ENCODE measurements at places on chromosomes 11 and 22.
A peak's percentile ranks its signal among the peaks of the same experiment; 100 is the strongest.

- DNase-seq, result no peak
These were observed 1505.2 kb downstream of the TBC1D22A start for GRCh38 chr22:48267681-48268080.

DNA sequence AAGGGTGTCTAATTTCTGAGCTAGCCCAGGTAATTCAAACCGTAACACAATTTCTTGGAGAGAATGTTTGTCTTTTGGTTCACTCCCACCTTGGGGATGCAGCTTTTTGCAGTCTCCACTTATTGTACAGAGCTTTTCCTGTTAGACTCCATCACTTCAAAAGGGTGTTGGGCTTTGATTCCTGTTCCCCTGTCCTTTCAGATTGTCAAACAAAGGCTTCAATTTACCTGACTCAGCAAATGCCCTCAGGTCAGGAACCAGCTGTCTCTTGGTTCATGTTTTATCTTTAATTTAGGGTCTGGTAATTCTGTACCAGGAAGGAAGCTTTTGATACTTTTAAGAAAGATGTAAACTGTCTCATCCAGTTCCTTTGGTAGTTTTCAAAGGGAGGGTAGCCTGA lies 880.6 kb downstream of the NTM start:
- no peak for DNase-seq

DNA sequence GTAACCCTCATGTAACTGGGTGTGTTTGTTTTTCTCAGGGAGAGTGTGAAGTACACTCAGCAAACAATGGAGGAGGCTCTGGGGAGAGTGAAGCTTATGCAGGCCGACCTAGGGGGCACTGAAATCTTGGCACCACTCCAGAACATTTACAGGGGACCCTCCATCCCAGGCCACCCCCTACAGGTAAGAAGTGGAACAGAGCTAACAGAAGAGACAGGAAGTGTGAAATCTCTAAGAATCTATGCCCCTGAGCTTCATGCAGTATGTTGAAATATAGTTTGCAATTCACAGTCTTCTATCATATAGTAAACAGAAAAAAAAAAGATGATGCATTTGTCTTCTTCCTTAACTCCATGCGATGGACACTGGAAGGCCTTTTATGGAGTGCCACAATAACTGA lies 8.4 kb downstream of the VWA5A start:
- no peak for DNase-seq

DNA sequence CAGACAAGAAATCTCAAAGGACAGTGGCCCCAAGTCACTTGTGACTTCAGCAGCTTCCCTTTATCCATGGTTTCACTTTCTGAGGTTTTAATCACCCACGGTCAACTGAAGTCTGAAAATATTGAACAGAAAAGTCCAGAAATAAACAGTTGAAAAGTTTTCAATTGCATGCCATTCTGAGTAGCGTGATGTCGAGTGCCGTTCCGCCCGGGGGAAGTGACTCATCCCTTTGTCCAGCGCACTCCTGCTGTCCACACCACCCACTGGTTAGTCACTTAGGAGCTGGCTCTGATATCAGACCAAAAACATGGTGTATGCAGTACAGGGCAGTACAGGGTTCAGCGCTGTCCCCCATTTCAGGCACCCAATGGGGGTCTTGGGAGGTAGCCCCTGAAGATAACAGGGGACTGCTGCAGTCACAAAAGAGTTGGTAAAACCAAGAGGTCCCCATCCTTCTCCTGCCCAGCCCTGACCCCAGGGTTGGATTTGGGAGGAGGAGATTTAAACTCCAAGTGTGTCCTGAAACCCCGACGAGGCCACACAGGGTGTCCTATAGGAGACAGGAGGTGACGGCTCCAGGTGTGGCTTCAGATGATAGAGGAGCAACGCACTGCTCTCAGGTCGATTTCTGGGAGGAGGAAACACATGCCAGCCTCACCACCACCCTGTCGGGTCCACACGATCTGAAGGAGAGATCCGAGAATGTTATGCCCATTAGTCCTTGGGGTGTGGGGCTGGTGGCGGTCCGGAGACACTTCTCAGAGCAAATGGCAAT lies 390.1 kb downstream of the CTTN start:
- peak; percentile 84 for DNase-seq

- no peak for DNase-seq
These were observed 34.0 kb downstream of the UQCR10 start for GRCh38 chr22:29801153-29801552.

- no peak for DNase-seq
These were observed 409.4 kb upstream of the B3GAT1 start for GRCh38 chr11:134821422-134821821.

DNA sequence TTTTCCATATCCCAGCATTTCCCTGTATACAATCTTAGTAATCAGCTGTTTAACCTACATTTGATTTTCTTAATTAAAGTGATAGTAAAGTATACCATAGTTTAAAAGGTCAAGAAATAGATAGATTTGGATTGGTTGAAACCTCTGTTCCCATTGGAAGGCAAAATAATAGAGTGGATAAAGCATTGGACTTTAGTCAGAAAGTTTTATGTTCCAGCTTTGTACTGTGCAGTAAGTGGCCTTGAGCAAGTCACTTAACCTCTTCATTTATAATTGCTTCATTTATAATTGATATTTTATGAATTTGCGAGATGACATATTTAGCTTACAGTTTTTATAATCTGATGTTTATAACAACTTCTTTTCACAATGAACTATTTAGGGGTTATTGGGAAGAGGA lies 3.6 kb downstream of the ZFP91 start:
- no peak for DNase-seq

DNA sequence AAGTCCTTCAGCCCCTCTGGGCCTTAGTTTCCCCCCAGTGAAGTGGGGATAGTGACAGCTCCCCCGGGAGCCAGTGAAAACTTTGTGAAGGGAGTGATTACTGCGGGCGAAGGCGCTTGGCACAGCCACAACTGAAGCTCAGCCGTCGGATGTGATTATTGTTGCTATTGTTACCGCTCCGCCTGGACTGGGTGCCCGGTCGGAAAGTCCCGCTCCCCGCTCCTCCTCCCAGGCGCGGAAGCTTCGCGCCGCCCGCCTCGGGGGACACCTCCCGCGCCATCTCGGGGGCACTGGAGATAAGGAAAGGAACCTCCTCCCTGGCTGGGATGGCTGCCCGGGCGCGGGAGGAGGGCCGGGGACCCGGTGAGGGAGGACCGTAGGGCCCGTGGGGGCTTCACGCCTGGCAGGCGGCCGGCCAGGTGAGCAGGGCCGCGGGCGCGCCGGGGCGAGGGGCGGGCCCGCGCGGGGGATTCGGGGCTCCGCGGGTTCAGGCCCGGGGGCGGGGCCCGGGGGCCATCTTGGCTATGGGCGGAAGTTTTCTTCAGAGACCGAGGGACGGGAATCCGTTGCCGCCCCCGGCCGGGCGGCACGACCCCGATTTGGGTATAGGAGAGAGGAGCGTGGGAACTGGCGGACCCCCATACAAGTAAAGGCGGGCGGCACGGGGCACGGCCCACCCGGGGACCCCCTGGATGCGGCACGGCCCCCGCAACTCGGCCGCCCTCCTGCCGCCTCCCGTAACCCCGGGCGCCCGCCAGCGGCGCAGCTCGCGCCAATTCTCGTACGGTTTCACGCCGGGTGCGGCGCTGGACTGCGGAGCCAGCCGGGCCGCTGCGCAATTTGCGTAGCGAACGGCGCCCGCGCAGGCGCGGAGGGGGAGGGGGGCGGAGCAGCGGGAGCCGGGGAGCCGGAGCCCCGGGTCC lies at the start of gene GPR137:
GPR137 (plus strand) TSS at position 887 of the 923 bp plus-strand sequence. CDS start 677 bp downstream, outside the sequence.
- peak; percentile 72 for DNase-seq

DNA sequence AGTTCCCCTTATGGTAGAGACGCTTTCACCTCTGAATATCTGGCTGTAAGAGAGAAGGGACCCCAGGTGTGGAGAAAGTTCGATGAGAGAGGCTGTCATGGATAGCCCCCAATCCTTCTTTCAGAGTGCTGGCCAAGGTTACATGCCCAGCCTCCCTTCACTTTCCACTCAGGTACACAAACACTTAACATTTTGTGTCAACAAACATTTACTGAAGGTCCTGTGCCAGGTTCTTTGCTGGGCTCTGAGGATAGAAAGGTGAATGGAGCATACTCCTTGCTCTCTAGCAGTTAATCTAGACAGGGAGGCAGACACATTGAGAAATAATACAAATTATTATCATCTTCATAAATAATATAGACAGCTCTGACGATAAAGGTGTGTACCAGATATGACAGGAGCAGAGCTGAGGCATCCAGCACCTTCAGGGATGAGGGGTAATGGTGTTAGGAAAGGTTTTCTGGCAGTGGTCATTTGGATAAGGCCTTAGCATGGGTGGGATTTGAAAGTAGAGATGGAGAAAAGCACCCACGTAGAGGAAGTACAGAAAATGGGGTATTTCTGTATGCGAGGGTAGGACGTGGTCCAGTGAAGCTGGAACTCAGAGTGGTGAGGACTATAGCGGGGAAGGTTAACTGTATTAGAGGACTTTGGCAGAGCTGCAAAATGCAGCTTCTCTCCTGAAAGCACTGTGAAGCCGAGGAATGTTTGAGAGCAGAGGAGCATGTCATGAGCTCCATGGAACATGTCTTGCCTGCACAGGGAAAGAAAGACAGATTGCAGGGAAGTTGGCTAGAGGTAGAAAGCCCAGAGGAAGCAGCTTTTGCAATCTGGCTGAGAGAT lies 19.6 kb downstream of the PPFIBP2 start:
- DNase-seq, result no peak

DNA sequence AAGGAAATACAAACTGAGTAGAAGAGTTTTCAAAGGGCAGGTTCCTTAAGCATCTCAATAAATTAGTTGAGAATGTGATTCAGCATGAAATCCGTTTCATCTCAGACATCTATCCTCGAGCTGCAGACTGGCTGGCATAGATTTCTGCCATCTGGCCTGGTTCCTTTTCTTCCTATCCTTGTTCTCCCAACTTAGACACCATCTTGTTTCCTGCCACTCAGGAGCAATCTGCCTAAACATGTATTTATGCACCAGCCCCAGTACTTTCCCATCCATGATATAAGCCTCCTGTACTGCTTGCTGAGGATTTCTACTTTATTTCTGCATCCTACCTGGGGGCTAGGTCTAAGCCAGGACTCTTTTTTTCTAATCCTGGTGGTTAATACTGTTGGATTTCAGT lies 359.1 kb upstream of the C11orf87 start:
- no peak for DNase-seq
